ENCODE measurements at places on chromosomes 12 and 14.

- DNase-seq = no peak
Measured at GRCh38 chr12:14824012-14824634, 10.1 kb upstream of the SMCO3 start.

DNA sequence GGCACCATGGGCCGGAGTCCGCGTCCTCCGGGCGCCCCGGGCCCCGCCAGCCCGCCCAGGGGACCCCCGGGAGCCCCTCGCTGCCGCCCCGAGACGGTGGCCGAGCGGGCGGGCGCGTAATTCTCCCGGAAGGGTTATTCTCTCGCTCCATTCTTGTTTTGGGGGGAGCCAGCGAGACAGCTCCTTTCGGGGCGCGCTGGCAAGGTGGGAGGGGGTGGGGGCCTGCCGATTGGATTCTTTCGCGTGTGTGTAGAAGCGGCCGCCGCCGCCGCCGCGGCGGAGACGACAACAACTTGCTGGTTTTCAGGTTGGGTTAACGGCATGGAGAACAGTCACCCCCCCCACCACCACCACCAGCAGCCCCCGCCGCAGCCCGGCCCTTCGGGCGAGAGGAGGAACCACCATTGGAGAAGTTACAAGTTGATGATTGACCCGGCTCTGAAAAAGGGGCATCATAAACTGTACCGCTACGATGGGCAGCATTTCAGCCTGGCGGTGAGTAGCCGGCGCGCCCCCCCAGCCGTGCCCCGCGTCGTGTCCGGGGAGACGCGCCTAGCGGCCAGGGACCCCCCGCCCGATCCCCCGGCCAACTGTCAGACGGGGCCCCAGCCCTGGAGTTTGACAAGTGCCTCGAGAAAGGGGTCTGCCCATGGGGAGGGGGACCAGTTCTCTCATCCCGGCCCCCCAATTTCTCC is 755 bp downstream of the SETD1B start:
- DNase-seq = no peak

DNA sequence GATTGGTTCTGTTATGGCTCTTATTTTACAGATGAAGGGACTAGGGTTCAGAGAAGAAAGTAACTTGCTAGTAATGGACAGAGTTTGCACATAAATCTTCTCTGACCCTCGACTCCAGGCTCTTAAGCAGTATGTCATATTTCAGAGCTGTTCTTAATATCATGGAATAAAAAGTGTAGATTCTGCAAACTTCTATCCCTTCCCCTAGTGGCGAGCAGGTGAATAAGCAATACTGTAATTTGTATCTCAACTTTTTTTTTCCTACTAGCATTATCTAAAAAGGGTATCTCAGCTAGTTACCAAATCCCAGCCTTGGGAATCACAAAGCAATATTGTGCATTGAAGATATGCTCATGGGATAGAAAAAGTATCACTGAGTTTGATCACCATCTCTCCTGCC is 83.2 kb downstream of the ANO4 start:
- no peak for DNase-seq

GRCh38 chr12:51971679-51972421 is 20.4 kb downstream of the ACVR1B start:
- no peak for DNase-seq

- DNase-seq = no peak
Measured at GRCh38 chr12:104439137-104439536, 17.6 kb upstream of the CHST11 start.

Data from GOT3 (cell line).